SHP77 treated with DMSO at 0.1 percent for 48 hours (cell line): ENCODE measurements at places on chromosomes 5 and 9.

GRCh38 chr9:18143073-18143745 is 330.7 kb upstream of the ADAMTSL1 start:
- DNase-seq = no peak

DNA sequence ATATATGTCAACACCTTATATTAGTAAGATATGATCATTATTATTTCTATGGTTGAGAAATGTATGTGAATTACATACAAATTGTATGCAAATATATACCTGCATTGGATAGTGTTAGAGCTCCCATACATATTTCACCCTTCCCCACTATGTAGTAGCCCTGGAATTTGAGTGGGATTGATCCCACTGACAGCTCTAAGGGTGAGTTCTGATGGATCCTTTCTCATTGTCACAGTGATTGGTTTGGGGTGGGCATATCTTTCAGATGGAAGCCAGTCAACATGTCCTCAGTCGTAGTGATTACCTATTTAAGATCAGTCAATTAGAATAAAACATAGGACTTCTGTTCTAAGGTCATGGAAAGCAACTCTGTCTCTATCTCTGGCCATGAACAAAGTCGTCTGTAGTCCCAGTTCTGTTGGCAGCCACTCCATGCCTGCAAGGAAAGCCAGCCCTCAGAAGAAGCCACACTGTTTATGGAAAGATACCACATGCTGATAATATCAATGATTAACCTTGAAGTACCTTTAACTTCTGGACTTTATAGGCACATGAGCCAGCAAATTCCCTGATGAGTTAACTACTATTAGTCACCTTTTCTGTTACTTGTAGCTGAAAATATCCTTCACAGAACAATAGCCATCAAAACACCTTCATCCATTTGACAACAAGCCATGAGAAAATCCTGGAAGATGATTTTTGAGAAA is 5.1 kb upstream of the CCDC192 start:
- no peak for DNase-seq

GRCh38 chr5:2511126-2511525 is 240.4 kb downstream of the IRX2 start:
- no peak for DNase-seq

DNA sequence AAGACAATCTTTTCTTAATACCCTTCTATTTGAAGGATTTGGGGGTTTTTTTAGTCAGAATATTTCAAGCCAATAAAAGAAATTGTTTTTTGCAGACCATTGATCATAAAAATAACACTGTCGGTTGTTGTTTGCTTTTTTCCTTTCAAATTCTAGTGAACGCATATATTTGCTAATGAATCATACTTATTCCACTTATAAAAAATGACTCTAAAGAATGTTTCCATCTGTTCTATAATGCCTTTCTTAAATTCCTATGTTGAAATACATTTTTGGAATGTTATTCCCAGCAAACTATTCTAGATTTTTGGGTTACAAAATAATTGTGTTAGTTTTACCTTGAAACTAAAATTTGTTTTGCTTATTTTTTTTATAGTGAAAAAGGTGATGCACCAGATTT is 32.2 kb downstream of the CWC27 start:
- no peak for DNase-seq

DNA sequence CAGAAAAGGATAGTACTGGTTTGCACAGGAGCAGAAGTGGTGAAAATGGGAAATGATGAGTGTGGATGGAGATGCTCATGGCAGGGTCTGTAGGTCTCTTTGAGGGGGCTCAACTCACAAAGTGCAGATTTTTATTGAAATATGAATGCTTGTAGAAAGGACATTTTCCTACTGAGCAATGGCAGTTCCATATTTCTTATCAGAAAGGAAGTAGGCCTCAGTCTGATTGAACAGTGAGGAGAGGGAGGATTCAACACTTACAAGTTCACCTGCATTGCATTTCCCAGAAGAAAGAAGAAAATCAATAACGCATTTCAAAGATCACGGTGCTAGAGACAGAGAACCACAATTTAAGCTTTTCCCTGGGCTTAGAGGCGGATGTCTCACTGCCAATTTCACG is 49.2 kb downstream of the ANXA2R start:
- no peak for DNase-seq

GRCh38 chr9:20269620-20270019 is 352.7 kb downstream of the MLLT3 start:
- no peak for DNase-seq

DNA sequence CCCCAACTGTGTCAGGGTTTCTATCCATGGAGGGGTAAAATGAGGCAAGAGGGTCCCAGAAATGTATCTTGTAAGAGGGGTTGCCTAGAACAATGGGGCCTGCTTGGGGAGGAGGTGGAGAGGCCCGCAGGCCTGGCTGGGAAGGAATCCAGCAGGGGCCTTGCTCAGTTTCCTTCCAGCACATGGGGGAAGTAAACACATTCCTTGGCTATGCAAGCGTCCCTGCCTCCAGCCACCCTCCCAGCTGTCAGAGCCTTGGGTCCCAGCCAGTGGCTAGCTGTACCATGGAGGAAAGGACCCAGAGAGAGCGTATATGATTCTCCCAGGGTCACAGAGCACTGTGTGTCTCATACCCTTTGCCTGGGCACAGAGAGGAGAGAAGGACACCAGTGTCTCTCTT is 71.1 kb upstream of the IL17B start:
- no peak for DNase-seq

GRCh38 chr5:15763754-15764153 is 263.8 kb downstream of the FBXL7 start:
- DNase-seq = no peak

GRCh38 chr9:33128570-33128969 is 38.6 kb downstream of the B4GALT1 start:
- DNase-seq = no peak

GRCh38 chr5:7876867-7877266 is 7.9 kb downstream of the MTRR start:
- no peak for DNase-seq

DNA sequence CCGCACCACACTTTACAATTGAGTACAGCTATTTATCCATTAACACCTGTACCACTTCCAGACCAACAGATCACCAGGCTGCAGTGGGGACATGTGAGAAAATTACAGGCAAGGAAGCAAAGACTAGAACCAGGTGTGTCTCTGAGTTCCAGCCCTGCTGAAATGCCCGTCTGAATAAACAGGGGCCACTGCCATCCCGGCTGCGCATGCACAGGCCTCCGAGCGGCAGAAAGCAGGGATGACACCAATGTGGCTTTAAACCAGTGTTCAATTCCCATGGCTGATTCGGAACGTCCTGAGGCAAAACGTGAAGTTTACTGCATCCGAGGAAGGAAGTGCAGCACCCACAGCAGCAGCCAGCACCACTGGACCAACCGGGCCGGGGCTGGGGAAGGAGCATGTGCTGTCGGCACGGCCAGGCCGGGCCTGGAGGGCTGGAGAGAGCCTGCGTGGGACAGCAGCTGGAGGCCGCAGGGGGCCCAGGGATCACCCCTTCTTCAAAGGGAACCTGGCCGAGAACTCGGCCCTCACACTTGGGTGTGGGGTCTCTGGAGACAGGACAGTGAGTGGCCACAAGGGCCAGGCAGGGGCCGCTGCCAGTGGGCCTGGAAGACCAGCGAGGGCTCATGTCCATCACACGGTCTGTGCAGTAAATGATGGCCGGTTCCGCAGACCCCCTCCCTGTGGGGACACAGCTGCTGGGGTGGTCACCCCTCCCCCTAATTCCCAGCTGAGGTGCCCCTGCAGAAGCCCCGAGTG is 33.0 kb upstream of the SLC12A7 start:
- no peak for DNase-seq
